Adipose tissue (tissue), 3 donors: ENCODE measurements at places on chromosomes 13 and 19. TPM values are rescaled to one million over a fixed set of nuclear protein-coding genes. Genes with fewer than 3 reads are reported as not detected.

Gene ZFP36
- 1,356 TPM for polyA plus RNA-seq

Gene PINLYP
- 2.7 TPM for polyA plus RNA-seq

Gene IFNL1
- polyA plus RNA-seq = not detected

Gene MYBPC2
- 0.06 TPM for polyA plus RNA-seq

Gene SIGLEC11
- polyA plus RNA-seq = 1.9 TPM

Gene IRGC
- polyA plus RNA-seq = not detected

Gene SPRYD7
- 3.1 TPM for polyA plus RNA-seq
